Ascending aorta (tissue), 2 donors: ENCODE measurements at places on chromosomes 6 and 20.
A peak's percentile ranks its signal among the peaks of the same experiment; 100 is the strongest.

DNA sequence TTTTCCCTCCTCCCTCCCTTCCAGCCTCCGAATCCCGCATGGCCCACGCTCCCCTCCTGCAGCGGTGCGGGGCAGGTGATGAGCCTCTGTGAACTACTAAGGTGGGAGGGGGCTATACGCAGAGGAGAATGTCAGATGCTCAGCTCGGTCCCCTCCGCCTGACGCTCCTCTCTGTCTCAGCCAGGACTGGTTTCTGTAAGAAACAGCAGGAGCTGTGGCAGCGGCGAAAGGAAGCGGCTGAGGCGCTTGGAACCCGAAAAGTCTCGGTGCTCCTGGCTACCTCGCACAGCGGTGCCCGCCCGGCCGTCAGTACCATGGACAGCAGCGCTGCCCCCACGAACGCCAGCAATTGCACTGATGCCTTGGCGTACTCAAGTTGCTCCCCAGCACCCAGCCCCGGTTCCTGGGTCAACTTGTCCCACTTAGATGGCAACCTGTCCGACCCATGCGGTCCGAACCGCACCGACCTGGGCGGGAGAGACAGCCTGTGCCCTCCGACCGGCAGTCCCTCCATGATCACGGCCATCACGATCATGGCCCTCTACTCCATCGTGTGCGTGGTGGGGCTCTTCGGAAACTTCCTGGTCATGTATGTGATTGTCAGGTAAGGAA, at the start of gene OPRM1:
Gene OPRM1, plus strand, starts transcription at position 10 of the 612 bp plus-strand sequence. Its CDS starts 305 bp downstream, at position 315.
- no peak for DNase-seq

DNA sequence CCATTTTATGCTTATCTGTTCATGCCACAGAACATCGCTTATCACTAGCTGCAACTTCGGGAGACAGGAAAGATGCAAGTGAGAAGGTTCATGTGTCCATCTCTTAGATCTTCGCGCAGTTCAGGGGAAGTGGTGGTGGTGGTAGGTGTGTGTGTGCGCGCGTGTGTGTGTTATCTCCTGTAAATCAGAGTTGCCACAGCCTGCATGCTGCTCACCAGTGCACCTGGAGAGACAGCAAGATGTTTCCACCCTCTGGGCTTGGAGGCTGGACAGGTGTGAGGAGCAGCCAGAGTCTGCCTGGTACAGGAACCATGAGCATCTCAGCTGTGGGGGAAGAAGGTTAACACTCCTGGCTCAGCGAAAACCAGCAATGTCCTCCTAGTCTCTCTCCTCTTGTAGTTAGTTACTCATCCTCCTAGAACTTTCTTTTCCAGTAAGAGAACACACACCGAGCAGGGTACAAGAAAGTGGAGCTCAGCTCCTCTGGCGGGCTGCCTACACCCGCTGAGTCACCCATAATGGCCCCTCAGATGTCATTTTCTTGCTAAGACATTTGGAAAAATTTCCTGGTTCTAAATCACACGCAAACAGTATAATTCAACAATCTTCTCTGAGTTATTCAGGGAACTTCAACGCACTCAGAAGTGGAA, 5.1 kb upstream of the TUBB1 start:
- no peak for DNase-seq

DNA sequence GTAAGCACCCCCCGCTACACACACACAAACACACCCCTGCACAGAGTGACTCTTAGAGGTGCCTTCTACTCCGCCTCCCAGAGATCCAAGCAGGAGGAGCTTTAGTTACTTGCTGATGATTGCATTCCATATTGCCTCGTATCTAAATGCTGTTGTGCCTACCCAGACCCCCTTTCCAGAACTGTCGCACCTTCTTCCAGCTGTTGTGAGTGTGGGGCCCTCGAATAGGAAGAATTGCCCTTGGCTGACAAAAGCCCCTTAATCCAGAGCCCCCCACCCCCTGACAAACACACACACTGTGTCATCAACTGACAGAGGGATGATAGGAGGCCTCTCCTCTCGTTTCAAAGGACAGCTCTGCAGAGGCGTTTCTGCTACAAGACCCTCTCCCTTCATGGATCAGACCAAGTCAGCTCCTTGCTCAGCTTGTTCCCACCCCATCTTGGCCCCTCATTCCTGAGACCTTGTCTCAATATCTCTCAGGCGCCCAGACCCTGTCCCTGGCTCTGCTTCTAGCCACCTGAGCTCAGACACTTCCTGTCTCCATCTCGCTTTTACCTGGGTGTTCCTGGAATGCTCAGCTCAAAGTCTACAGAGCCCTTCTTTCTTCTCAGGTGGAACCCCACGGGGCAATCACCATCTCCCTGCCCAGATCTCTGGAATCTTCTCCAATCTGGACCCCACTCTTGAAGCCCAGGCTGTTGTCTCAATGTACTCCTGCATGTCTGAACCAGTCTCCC, 4.0 kb upstream of the VSX1 start:
- DNase-seq: no peak

- DNase-seq: no peak
Observed at GRCh38 chr6:53203483-53203882, 54.8 kb upstream of the GCM1 start.

- no peak for DNase-seq
Observed at GRCh38 chr6:139433631-139434419, 59.4 kb upstream of the CITED2 start.

DNA sequence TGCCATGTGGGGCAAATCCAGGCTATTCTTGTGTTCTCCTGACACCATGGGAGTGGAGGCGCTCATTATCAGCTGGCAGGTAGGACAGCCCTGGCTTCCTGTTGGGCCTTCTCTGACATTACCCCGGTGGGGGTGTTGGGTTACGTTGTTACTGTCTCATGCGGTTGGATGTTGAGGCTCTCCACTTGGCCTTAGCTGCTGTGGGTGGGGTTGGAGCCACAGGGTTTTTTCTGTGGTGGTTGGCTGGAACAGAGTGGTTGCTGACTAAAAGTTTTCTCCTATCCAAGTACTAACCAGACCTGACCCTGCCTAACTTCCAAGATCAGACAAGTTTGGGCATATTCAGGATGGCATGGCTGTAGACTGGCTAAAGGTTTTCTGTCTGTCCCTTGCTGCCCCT, 20.2 kb downstream of the RIPK1 start:
- no peak for DNase-seq

- peak; percentile 93 for DNase-seq
Observed at GRCh38 chr6:11353921-11354389, 121.5 kb upstream of the NEDD9 start.

DNA sequence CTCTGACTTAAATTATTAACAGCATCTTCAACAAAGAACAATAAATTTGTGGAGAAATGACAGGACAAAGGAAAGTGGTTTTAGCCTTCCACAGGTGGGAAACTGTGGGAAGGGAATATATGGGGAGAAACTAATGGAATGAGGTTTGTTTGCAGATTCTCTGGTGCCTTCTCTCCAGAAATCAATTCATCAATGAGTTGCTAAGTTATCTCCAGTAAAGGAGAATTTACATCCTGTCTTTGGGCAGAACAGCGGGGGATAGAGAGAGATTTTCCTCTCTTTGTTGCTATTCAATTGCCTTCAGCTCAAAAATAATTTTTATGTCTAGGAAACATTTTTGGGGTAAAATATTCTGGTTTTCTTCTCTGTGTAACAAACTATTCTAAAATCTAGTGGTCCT, 36.9 kb upstream of the LCA5 start:
- no peak for DNase-seq

- DNase-seq: no peak
Observed at GRCh38 chr20:59035381-59035780, 3.2 kb upstream of the ATP5F1E start.

GRCh38 chr20:4457566-4458543, 263.9 kb upstream of the PRND start:
- DNase-seq: no peak

- DNase-seq: no peak
Observed at GRCh38 chr6:16332175-16332542, 93.8 kb downstream of the GMPR start.

DNA sequence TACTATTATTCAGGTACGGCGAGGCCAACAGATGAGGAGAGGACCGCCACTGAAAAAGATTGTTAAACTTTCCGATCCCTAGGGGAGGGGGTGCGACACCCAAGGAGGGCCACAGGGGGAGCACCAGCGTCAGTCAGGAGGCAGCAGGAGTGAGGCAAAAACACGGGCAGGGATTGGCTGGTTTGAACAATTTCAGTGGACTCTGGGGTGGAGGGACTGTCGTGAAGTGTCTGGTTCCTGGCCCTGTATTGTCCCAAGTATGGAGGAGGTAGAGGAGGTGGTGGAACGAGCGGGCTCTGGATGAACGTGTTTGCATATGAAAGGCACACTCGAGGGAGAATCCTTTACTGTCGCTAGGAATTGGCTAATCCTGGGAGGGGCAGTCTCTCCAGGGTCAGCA, 32.5 kb upstream of the MCUR1 start:
- DNase-seq: no peak

GRCh38 chr6:154995254-154996015, at the start of gene TIAM2:
Gene TIAM2, plus strand, starts transcription at chr6:154995315. Its CDS starts 133,909 bp downstream, at chr6:155129224.
- no peak for DNase-seq

- DNase-seq: peak; percentile 73
Observed at GRCh38 chr6:39430871-39431523, 108.5 kb upstream of the KCNK16 start.

GRCh38 chr20:400454-401275, 7.4 kb upstream of the RBCK1 start:
- no peak for DNase-seq

GRCh38 chr20:46060301-46060881, 29.4 kb downstream of the NCOA5 start:
- peak; percentile 48 for DNase-seq

- no peak for DNase-seq
Observed at GRCh38 chr6:110185879-110186278, 5.7 kb downstream of the CDC40 start.

DNA sequence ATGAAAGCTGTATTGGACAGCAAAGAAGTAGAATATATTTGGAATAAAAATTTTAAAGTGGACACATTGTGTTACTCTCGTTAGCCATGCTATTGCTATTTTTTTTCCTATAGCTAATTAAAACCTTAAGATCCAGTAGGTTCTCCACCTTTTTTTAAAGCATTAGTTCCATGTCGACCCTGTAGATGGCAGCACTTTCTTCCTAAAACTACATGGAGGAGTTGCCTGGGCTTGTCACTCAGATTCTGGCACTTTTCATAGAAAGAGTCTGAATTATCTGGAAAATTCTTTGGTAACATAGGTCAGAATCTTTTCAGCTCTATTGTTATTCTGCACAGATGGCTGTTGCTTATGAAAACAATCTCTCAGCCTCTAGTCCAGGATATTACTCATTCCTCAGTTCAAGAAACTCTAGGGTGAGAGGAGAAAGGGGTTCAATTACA, 42.0 kb upstream of the ESR1 start:
- peak; percentile 75 for DNase-seq

DNA sequence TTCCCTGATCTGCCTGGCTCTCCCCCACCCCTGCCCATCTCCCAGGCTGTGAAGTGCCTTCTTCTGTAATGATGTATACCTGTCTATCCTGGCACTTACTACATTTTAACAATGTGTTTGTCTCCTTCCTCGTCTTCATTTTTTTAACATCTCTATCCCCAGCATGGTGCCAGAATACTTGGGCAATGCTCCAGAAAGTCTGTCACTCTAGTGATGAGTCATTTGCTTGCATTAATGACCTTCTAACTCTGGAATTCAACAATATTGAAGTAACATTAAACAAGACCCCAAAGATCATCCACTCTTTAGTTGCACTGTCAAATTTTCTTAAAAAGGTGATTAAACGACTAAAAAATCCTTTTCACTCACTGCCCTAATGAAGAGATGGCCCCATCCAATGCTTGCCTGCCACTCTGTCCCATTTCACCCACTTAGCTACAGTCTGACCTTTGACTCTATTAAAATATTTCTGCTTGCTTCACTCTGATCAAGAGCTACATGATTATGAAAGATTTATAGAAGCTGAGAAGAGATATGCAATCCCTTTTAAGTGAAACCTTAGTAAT, 7.7 kb upstream of the KLHL31 start:
- DNase-seq: no peak

DNA sequence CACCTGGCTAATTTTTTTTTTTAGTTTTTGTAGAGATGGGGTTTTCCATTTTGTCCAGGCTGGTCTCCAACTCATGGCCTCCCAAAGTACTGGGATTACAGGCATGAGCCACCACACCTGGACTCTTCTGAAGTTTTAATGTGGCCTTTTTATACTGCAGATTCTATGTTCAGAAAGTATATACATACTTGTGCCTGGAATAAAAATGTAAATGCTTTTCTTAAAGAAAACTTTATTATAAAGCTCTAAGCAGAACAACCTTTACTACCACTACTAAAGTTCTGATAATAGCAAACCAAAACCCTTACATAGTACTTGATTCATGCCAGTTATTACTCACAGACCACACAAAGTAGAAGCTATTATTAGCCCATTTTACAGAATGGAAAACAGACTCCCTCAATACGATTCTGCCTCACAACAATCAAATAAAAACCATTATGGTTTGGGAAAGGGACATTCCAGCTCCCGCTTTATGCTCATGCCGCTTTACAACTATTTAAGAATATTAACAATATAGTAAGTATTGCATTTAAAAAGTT, 5.3 kb downstream of the PHIP start:
- DNase-seq: no peak

- DNase-seq: no peak
Observed at GRCh38 chr20:725491-725890, 42.8 kb downstream of the SLC52A3 start.

DNA sequence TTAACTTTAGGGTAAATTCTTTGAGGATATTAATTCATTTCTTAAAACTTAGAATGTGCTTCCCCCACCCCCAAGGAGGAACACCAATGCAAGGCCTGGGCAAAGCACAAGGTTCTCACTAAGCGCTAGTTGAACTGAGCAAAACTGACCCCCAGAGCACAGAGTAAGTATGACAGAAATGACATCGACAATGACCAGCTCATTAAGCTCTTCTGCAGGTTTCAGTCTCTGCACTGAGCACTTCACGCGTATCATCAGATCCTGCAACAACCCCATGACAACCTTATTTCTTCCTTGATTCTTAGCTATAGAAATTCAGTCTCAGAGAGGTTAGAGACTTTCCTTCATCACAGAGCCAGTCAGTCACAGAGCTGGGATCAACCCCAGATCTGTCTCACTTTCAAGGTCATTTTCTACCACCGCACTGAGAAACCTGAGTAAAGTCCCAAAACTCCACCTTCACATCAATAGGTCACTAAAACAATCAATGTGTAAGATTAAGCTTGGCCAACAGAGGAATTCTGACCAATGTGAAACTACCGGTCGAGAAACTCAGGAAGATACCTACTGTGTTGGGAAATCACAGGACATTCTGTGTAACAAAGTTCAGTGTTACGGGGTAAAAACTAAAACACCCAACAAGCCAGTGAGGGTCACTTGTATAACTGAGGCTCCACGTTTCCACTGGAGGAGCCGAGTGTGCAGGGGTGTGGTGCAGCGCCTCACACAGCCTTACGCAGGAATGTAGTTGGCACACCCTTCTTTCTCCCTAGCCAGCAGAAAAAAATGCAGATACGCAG, 129.0 kb upstream of the FOXQ1 start:
- DNase-seq: no peak

DNA sequence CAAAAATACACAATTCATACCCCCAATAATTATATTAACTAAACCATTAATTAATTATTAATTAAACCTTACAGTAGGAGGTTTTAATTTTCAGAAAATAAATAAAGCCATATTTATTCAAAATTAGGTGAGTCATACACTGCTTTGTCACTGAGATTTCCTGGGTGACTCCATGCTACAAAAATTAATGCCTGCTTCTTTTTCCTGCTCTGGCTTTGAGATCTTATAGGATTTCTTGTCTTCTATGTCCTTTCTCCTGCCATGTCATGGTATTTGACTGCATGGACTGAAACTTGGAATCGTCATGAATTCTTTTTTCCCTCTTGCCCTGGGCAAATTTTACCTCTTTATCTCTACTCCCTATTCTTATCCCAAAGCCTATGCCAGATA, 133.2 kb downstream of the PHACTR1 start:
- no peak for DNase-seq
